Spleen (tissue), 13 donors: ENCODE measurements at places on chromosomes 5 and 9.

DNA sequence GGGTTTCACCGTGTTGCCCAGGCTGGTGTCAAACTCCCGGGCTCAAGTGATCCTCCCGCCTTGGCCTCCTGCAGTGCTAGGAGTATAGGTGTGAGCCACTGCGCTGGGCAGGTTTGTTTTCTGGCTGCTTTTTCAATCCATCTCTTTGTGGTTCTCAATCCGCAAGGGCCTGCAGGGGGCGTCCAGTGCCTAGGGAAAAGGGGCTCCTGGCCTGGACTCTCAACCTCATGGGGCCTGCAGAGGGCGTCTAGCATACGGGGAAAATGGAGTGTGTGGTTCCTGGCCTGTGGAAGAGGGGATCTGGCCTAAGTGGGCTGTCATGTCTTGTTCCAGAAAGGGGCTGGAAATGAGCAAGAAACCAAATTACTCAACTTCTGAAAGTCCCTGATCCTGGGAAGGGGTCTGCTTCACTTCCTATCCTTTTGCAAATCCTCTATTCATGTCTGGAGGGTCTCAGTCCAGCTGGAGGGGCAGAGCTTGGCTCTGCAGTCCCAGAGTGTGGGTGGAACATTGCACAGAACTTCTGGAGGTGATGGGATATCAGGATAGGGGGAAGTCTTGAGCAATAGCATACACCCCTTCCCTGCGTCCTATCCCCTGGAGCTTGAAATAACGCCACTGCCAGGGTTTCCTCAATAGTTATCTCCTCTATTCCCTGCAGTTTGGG lies 12.7 kb upstream of the CCL27 start:
- peak; percentile 82 for DNase-seq

DNA sequence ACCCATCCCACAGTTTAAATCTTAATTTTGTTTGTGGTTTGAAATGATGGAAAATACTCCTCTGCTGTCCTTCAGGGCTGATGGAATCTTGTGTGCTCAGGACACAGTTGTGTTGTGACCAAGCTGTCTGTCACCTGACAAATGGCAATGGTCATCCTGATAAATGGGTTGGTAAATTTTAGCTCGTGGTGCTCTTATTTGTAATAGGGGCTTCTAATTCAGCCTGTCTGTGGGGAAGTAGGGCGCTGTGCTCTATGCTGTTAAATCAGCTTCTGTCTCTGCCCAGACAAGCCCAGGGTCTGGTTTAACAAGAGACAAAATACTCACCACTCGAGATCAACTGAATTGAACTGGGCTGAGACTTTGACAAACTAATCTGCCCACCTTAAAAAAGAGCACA lies 4.5 kb downstream of the LRRTM2 start:
- no peak for DNase-seq

GRCh38 chr5:149839761-149840160 lies 104.8 kb downstream of the PDE6A start:
- DNase-seq = peak; percentile 56

DNA sequence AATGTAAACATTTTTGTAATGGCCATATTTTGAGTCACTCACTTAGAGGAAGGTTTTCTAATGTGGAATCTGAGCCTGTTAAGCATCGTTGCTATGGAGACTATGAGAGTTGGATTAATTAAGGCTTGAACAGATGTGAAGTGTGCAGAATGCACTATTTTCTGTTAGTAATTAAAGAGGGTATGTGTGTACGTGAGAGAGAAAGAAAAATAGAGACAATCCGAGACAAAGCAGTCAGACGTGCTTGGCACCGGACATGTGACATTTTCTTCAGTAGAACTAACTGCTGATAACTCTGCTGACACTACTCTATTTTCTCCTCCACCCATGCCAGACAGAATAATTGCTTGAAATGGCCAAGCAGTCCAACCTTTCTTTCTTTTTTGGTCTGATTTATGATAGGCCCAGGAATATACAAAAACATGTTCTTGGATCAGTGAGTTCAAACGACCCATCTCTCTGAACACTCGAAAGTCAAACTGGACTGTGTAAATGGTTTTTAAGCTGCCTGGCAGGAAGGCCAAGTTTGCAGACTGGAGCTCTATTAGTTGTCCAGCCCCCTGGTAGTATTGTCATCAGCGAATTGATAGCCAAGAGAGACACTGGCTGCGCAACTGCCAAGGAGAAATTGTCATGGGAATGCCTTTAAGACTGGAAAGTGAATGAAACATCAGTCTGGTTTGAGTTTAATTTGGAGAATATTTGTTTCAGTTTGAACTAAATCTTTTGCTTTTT lies 322.1 kb downstream of the ARHGEF28 start:
- DNase-seq = no peak

DNA sequence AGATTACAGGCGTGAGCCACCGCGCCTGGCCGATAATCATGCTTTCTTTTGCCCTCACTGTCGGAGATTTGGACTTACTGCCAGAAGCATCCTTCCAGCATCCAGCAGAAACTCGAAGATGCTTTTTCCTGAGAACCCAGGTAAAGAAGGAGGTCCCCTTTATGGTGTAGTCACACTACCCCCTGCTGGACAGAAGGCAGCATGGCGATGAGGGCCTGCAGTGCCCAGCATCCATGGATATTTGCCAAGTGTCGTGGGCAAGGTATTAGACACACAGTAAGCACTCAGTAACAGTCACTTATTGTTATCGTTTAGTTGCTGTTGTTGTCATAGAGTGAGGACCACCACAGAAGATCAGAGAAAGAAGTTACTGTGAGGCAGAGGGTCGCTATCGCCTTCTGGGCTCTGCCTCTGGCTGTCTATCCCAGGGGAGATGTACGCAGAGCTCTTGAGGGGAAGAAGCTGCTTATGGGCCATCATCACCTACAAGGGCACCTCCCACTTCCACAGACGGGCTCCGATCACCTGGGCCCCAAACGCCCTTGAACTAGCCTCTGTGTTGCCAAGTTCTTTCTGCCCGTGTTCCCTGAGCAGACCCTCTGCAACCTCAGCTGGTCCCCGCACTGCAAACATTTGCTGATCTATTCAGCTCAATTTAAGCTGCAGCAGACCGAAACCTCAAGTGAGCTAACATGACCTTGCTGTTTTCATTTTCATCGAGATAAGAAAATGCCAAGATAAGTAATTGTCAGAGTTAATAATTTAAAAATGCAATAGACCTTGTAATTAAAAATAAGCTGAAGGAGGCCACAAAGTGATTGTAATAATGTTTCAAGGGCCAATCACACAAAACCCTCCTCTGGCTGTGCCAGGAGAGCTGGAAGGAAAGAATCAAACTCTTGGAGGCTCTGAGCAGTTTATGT lies 23.9 kb downstream of the C5orf15 start:
- no peak for DNase-seq

- DNase-seq = no peak
Observed at GRCh38 chr9:110278080-110278707, 21.9 kb upstream of the TXN start.

DNA sequence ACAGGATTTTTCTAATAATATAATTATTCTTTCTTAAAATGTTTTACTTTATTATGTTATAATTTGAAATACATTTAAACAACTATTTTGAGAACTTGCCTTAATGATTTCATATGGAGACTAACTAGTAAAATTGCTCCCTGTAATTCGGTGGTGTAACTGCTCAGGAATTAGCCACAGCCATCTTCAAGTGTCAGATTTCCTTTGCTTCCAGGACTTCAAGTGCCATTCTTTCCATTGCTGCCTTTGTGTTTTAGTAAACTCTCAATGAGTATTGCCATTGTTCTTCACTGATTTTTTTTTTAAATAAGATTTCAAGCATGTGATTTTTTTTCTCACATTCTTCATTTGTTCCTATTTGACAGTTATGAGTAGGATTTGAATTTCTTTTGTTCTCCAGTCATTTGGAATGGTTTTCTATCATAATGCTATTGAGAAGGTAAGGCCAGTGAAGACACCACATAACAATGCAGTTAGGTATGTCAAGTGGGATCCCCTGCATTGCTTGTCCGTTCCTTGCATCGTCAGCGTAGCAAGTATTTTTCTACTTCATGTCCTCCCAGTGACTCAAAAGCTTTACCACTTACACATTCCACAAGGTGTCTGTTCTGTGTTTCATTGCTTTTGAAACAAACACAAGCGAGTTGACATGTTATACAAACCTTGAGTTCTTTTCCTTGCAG lies 83.7 kb downstream of the LNPEP start:
- no peak for DNase-seq
